Activated CD4-positive, alpha-beta T cell treated with anti-CD3 and anti-CD28 coated beads, Interleukin-2, Interleukin-6, amounts not matched to agents 100 ng/mL and 50 ng/mL, durations not matched to agents 16 hours and 8 hours (primary cell): ENCODE measurements at places on chromosomes 13 and 19.

- DNase-seq = no peak
These were observed 437.0 kb downstream of the KLF12 start for GRCh38 chr13:73697166-73697565.

DNA sequence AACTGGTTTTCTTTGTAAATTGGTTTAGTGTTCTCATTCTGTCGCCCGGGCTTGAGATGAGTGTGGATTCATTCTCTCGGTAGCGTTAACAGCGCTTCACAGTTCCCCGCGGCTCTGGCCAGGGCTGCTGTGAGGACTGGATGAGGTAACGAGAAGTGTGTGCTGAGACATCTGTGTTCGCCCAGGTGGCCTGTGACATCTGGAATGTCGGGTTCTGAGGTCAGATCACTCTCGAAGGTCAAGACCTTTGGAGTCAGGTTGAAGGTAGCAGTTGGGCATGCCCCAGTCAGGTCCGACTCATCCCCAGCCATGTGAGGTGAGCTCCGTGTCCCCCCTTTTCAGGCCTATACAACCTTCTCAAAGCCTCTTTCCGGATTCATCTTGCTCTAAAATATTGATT is 13.4 kb upstream of the TUBGCP3 start:
- no peak for DNase-seq

DNA sequence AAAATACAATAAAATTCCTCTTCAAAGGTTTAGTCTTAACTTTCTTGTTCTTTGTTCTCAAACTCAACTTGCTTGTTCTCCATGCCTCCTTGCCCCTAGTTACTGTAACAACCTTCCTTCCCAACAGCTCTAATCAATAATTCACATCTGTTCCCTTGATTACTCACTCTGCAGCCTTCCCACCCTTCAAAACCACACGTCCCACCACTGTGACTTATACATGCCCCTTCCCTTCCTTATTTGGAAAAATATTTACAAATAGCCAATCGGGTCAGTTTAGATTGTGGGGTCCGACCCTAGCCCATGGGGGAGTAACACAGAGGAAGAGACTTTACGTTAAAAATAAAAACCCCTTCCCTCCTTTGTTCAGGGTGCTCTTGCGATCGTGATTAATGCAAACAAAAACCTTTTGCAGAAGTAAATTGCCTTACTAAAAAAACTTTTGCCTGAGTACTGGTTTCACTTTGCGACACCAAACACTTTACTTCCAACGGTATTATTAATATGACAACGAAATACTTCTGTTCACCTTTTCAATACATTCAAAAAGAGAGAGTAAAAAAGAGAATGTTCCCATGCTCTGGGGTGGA is 512 bp upstream of the ZNF93 start:
- no peak for DNase-seq

- DNase-seq = no peak
These were observed 134.3 kb upstream of the SLITRK5 start for GRCh38 chr13:87536899-87537298.

DNA sequence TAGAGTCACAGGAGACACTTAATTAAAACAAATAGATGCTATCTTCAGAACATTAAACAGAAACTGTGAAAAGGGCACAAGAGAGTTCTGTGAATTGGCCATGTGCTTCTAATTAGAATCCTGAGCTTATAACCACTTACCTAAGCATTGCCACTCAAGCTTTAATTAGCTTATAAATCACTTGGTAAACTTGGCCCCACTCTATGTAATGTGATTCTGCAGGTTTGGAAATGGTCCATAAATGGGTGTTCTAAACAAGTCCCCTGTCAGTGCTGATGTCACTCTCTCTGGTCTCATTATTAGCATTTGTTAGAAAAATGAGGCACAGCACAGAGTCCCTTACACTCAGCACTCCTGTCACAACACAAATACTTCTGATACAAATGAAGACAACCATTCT is 18.0 kb downstream of the ZNF91 start:
- no peak for DNase-seq

DNA sequence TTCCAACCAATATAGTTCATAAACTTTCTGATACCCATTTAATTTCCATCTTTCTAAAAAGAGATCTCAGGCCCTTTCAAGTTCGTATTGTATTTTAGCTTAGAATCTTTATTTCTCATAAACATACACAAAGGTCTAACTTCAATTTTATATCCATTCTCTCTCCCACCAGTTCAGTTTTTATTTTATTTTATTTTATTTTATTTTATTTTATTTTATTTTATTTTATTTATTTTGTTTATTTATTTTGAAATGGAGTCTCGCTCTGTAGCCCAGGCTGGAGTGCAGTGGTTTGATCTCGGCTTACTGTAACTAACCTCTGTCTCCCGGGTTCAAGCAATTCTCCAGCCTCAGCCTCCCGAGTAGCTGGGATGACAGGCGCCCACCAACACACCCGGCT is 552.8 kb downstream of the SLITRK5 start:
- no peak for DNase-seq

GRCh38 chr19:42113641-42114348 is 18.5 kb downstream of the POU2F2 start:
- DNase-seq = no peak

- DNase-seq = no peak
These were observed 696.7 kb upstream of the SLITRK5 start for GRCh38 chr13:86974251-86974994.

- DNase-seq = no peak
These were observed 25.4 kb downstream of the COMMD6 start for GRCh38 chr13:75512253-75512652.

GRCh38 chr19:34241513-34242337 is 12.6 kb upstream of the GARRE1 start:
- peak; percentile 19 for DNase-seq

- DNase-seq = no peak
These were observed 16.2 kb downstream of the FRY start for GRCh38 chr13:32047793-32048192.

DNA sequence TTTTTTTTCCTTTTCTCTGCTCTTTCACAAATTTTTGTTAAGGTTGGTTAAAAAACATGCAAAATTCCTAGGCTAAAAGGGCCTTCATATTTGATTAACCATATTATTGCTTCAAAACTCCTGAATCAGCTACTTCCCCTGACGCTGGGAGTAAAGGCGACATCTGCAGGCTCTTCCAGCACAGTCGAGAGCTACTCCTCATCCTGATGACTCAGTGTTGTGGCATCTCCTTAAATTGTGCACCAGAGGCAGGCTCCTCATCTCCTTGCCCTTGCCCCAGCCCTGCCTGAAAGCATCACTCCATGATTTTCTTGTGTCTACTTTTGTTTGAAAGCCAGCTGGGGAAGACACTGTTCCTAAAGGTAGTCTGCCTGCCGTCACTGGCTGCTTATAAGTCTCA is 24.5 kb upstream of the SOX1 start:
- DNase-seq = no peak

DNA sequence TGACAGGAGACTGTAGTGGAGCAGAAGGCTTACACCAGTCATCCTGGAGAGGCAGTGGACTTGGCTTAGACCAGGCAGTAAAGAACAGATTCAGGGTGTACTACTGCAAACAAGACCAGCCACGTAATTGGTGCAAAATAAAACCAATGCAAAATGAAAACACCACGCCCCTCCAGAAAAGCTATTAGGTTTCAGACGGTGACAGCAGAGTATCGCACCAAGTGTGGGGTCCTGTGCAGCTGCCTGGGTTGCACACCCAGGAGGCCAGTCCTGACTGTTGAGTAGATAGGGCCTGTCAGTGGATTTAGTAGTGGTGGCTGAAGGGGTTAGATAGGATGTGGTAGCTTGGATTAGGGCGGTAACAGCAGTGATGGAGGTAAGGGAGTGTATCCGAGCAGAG is 5.4 kb upstream of the PRKACA start:
- no peak for DNase-seq
